ENCODE measurements at places on chromosomes 12 and 14.

- DNase-seq = no peak
Observed at GRCh38 chr14:33560718-33561431, 390.0 kb downstream of the EGLN3 start.

GRCh38 chr14:90628825-90629224 lies 187.4 kb downstream of the TTC7B start:
- DNase-seq = no peak

DNA sequence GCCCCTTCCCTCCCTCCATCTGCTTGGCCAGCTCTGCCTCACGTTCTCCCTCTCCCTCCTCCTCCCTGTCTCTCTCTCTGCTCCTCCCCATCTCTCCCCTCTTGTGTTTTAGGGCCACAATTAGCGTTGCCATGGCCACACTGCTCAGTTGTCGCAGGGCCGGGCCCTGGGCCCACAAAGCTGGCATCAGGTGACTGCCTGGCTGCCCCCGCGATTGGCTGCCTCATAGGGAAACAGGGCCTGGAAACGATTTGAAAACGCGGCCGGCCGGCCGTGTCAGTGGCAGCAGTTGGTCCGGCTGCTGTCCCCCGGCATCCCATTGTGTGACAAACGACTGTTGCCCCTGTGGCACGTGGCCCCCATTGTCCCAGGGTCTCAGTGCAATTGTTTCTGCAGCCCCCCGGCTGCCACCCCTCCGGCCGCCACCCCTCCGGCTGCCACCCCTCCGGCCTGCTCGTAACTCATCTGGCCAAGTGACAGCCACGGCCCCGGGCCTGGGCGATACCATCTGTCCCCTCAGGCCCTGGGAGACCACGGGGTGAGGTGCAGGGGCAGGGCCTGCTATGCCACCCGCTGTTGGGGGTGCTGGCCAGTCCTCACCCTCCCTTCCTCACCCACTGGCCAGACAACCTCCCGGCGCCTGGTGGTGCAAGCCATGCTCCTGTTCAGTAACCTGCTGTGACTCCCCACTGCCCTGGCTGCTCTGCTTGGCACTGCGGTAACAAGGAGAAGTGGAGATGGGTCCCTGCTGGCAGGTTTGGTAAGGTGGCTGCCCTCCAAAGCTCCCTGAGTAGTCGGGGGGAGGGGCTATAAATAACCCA lies 17.4 kb downstream of the FOXN4 start:
- DNase-seq = no peak

DNA sequence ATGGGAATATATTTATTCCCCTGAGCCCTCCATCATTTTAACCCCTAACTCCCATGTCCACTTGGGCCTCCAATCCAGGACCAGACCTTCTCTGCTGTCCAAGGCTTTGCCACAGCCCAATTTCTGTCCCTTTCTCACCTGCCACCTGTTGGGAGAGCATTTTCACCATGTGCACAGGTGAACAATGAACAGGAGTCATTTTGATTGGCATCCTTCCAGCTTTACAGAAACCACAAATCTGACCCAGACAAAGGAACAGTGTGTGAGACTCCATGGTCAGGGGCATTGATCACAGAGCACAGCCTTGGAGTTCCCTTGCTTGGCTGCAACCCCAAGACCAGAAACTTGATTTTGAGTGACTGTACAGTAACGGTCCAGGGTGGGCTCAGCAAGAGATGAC lies 91.9 kb downstream of the CRACR2A start:
- DNase-seq = no peak

DNA sequence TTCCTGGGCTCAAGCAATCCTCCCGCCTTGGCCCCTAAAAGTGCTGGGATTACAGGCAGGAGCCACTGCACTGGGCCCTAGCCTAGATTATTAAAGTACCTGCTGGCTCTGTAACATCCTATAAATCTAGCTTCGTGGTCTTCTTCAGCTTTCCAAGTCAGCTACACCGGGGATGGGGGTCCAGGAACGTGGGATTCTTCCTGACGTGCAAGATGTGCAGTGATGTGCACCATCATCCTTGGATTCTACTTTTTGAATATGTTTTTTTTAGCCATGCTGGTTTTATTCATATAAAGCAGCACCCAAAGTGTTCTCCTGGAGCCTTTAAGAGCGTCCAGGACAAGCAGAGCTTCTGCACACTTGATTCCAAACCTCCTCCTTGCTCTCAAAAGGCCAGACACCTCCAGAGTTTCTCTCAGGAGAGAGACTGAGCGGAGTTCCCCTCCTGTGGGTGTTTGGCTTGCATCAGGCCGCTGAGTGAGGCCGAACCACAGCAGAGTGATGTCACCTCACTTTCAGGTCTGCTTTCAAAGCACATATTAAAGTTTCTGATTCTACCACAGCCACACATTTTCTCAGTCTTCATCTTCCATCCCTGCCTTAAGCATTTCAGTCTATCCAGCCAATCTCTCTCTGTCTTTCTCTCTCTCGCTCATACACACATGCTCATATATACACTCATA lies 33.4 kb downstream of the VCPKMT start:
- DNase-seq = no peak

GRCh38 chr12:127861406-127861805 lies 405.6 kb upstream of the TMEM132C start:
- DNase-seq = no peak

GRCh38 chr14:75879031-75879430 lies 102.8 kb downstream of the TGFB3 start:
- no peak for DNase-seq

GRCh38 chr14:52365071-52365470 lies 51.0 kb downstream of the PTGER2 start:
- no peak for DNase-seq

- no peak for DNase-seq
Observed at GRCh38 chr14:70289138-70289537, 70.3 kb downstream of the COX16 start.

DNA sequence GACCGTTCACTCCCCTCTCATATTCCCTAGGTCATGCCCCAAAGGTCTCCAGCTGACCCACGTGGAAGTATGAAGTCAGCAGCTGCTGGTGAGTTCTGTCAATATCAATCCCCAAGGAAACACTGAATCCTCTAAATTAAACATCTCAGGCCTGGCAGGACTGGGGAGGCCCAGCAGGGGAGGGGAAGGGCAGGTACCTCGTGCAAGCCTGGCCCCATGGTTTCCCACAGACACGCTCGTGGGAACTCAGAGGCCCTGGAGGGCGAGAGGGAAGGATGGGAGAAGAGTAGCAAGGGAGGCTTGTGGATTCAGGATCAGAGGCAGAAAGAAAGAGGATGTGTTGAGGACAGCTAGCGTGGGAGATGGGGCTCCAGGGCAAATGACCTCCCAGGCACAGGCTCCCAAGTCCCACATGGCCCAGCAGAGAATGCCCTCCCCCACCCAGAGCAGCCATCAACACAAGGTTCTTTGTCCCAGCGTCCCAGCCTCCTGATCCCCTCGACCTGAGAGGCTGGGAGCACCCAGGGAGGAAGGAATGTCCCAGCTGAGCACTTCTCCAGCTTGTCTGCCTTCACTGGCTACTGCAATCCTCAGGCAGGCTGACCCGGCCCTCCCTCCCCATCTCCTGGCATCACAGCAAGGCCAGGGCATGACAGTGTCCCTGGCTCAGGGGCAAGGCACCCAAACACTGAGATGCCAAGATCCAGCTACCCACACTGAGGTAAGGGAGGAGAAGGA lies 20.1 kb upstream of the RPLP0 start:
- DNase-seq = no peak

DNA sequence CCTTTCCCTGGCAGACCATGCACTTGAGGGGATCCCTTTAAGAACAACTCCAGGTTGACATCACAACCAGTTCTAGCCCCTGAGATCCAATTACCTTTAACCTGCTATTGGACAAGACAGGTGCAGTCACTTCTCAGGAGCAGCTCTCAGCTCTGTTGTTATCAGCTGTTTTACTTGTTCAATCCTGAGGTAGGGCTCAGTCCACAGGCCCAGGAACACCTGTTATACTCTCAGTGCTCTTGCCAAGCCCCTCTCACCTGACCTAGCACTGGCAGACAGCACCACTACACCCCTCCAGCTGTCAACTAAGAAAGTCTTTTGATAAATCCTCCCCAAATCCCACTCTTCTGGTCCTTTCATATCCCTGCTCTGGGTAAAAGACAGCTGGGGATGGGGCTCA lies 163.9 kb upstream of the TMTC2 start:
- no peak for DNase-seq

- DNase-seq = no peak
Observed at GRCh38 chr14:24605435-24606190, 3.9 kb downstream of the GZMH start.

All from GOT3 (cell line).